ENCODE measurements at places on chromosomes 4 and X.

DNA sequence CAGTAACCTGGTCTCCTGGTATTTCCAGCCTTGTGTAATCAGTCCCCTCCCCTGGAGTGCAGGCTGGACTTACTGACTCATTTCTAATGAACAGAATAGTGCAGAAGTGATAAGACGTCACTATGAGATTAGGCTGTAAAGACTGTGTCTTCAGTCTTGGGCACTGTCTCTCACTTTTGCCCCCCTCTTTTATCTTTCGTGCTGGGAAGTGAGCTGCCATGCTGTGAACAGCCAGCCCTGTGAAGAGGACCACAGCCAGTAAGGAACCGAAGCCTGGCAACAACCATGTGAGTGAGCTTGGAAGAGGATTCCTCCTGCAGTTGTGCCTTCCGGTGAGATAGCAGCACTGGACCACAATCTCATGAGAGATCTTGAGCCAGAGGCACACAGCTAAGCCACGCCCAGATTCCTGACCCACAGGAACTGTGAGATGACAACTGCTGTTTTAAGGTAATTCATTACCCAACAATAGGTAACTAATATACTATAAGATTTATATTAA lies 67.5 kb upstream of the GPR34 start:
- DNase-seq = no peak

DNA sequence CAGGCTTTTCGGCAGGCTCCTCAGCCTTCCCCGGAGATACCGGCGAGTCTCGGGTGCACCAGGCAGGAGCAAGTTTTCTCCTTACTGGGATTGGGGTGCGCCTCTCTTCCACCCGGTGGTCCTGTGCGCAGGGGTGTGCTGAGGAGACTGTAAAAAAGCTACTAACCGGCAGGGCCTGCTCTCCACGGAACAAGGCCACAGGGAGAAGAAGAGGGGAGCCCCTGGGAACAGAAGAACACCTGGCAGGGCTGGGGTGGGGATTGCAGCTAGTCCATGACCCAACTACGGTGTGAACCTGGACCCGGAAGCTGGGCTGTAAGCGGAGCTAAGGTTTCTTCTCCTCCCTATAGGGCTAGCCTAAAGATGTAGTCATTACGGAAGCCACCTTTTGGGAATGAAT lies 17.7 kb upstream of the ZIC3 start:
- DNase-seq = no peak

- DNase-seq = no peak
These were observed 64.4 kb downstream of the HADH start for GRCh38 chr4:108054025-108054638.

GRCh38 chr4:127967141-127967775 lies 2.1 kb downstream of the ABHD18 start:
- DNase-seq = no peak

GRCh38 chr4:13933191-13933590 lies 305.7 kb upstream of the BOD1L1 start:
- DNase-seq = no peak

DNA sequence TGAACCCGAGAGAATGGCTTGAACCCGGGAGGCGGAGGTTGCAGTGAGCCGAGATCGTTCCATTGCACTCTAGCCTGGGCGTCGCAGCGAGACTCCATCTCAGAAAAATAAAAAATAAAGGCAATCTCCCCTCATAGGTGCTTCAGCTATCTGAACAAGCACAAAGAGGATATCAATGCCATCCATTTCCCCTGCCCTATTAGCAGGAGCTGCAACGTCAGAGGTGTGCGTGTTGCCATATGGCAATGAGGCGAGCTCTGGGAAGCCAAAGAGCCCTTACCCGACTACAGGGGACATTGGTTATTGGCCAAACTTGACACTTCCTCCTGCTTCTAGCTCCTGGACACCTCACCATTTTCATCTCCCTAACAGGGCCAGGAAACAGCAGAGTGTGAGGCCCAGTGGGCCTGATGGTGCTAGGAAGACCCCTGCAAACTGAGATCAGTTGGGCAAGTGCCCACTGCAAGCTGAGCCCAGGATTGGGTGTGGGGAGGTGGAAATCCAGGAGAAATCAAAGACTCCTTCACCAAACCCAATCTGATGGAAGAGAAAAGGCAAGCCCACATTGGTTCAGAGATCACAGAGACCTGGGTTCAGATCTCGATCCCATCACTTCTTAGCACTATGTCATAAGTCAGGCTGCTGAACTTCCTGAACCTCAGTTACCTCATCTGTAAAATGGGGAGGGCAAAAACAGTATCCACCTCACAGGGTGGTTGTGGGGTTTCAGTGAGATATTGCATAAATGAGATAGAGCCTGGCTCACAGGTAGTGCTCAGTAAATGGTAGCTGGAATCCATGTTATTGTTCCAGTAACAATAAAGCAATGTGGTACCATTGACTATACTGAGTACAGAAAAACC lies 21.2 kb downstream of the SLC25A5 start:
- DNase-seq = no peak

Data from activated naive CD4-positive, alpha-beta T cell treated with anti-CD3 and anti-CD28 coated beads, Interleukin-2, amount 50 U/mL, for 16 hours (primary cell).